ENCODE measurements at places on chromosomes 2 and 18.

- no peak for DNase-seq
These were observed 27.9 kb upstream of the EPB41L3 start for GRCh38 chr18:5571666-5572065.

DNA sequence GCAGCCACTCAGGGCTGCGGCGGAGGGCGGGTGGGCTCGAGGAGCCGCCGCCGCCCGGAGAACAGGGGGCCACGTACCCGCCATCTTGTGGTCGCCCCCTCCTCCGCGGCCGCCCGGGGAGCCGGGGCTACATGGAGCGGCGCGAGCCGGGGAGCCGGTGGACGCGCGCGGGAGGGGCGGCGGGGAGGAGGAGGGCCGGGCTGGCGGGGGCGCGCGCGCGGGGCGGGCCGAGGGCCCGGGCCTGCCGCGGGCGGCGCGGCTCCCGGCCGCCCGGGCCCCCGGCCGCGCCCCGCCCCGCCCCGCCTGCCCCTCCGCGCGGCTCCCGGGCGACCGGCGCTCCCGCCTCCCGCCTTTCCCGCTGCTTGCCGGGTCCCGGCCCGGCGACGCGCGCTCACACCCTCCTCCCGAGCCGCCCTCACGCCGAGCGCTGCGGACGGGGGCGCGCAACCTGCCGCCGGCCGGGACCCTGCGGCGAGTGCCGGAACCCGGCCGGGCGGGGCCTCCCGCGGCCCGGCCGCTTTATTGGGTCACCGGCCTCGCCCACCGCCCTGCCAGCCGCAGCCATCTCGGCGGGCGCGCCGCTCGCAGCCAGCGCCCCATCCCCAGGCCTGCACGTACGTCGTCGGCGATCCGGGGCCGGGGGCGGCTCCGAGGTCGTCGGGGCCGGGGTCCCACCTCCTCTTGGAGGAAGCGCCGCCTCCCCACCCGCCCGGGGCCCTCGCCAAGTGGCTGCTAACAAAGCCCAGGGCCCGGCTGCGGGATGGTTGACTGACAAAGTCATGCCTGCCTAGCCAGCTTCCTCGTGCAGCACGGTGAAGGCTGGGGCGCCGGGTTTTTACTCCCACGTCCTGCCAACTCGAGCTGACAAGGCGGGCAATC is at the start of gene PPP4R1:
Gene PPP4R1, minus strand, starts transcription at position 159 of the 879 bp plus-strand sequence. Its CDS starts 75 bp downstream, at position 84.
- no peak for DNase-seq

DNA sequence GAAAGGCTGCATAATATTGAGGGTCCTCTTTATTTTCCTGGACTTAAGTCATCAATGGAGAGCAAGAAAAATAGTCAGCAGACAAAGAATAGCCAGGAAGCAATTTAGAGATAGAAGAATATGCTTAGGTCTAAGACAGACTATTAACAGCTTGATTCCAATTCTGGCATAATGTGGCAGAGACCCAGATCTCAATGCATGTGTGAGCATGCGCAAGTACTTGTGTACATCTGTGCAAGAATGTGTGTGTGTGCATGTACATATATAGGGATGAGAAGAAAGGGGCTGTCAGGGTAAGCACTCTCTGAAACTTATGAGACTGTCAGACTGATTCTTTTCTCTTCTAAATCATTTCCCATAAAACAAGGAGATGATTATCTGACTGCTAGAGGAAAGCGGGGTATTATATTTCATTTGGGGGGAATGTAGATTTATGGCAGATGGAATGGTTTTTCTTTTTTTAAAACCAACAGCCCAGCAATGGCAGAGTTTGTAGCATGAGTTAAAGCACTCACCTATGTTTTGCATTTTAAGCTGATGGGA is 381.3 kb upstream of the SPRED2 start:
- DNase-seq, result no peak

GRCh38 chr2:39497082-39497801 is 60.2 kb upstream of the MAP4K3 start:
- no peak for DNase-seq

DNA sequence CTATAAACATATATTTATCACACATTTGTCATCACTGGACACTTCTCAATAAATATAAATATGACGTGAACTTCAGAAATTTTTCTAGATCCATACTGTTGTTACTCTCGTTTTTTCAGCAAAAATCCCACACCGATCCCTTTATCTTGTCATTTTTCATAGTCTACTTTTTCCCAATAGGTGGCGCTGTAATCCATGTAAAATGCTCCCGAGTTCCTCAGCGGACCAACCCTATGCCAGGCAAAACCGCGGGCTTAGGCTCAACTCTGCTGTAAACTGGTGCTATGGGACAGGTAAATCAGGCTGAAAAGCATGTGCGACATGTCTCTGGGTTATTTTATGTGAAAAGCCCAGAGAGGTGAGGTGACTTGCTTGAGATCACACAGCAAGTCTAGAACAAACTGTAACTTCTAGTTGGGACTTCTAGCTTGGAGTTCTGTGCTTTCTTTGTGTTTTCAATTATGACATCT is 104.0 kb downstream of the COBLL1 start:
- peak; percentile 23 for DNase-seq

DNA sequence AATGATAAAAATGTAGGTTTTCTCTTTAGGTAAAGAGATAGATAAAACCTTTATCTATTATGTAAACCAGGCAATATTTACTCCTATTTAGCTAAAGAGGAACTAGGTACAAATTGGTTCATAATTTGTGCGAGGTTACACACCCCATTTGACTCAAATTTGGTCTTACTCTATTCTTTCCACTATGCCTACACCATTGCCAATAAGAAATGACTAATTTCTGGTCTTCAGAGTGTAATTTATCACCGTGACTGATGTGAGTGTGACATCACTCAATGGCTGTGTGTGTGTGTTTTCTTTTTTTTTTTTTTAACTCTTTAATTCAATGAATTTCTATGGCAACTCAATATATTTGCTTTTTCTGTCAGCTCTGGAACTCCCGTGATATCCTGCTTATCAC is 955.8 kb downstream of the TDRD15 start:
- no peak for DNase-seq

DNA sequence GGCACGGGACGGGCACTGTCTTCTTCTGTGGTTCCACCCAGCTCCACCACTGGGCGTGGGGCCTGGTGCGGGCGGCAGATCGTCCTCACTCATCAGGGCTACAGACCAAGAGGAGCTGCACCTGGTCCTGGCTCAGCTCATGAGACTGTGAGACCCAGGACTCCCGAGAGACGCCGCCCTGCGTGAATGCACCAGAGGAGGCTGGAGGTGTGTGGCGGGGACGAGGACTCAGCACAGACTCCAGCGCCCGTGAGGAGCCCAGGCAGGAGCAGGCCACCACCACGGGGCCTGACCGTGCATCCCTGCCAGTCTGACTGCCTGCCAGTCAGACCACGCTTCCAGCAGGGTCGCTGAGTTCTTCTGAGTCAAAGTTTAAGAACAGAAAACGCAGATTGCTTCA is 112.5 kb upstream of the SALL3 start:
- DNase-seq, result no peak

- DNase-seq, result no peak
These were observed 380.6 kb downstream of the TSN start for GRCh38 chr2:122136056-122136455.

DNA sequence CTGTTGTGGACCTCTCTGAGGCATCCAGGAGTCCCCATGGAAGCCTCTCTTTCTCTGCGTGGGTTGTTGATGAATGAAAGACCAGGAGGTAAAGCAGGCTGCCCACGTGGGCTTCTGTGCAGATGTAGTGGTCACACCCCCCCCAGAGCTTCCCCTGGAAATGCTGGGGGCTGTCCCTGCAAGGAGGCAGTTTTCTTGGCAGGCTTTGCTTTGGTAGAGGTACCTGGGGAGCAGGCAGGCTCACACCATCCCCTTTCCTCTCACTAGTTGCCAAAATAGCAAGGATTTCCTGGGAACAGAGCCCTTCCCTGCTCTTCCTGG is 97.6 kb upstream of the MAP3K20 start:
- DNase-seq, result no peak

Data from AG04450 (cell line).